Stimulated activated CD4-positive, alpha-beta T cell treated with anti-CD3 and anti-CD28 coated beads, Interleukin-1b, Interleukin-23, amount 100 ng/mL, for 1 hour (primary cell): ENCODE measurements at places on chromosomes 12 and 14.
A peak's percentile ranks its signal among the peaks of the same experiment; 100 is the strongest.

DNA sequence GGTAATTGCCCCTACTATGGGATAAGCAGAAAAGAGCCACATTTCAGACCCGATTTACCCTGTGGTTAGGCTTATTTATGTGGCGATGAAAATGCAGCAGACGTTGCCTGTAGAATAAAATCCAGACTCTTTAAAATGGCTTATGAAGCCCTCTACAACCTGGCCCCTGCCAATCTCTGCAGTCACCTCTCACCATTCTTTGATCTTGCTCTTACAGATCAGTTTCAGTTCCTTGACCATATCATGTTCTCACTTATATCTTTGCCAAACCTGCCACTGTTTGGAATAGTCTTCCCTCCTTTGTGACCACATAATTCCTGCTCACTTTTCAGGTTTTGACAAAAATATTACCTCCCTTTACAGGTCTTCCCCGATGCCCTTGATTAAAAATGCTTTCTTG lies 264.3 kb upstream of the GARIN6 start:
- DNase-seq: no peak

- no peak for DNase-seq
Observed at GRCh38 chr12:12070674-12071656, at the start of gene BCL2L14. Gene BCL2L14 (plus strand): TSS chr12:12070939. CDS start chr12:12079306, 8,367 bp downstream.

DNA sequence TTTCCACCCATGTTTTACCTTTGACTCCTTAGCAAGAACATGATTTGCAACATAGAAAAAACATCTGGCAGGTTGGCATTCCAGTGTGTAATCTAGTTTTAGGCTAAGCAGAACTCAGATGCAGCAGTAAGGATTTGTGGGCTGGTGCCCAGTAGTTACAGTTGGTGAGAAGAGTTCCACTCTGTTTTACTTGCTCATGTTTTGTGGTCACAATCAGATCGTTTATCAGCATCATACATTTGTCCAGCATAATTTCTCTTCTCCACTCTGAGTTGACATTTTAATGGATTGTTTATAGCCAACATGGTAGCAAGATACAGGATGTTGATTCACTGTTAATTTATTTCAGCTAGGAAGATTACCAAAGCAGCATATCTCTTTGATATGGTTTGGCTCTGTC lies 120.0 kb downstream of the PDE6H start:
- no peak for DNase-seq

- DNase-seq: no peak
Observed at GRCh38 chr14:32244404-32244803, 41.3 kb upstream of the RNU6-8 start.

- DNase-seq: no peak
Observed at GRCh38 chr12:49708851-49709250, 1.6 kb upstream of the FMNL3 start.

DNA sequence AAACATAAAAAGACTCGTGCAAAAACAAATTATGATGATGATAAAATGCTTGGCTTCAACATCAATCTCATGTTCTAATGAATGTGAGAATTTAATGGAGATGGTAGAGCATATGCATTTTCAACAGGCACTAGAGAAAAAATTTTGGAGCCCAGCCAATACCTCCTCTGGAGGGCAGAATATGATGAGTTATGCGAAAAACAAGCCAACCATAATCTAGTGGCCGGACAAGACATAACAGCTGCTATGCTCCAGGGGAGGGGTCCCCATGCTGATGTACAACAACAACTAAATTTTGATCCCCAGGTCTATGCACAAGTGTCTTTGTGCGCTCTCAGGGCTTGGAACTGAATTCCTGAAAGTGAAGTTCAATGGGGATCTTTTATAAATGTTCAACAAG lies 1197.5 kb downstream of the LRFN5 start:
- DNase-seq: no peak

- DNase-seq: no peak
Observed at GRCh38 chr14:89870316-89870715, 84.2 kb downstream of the EFCAB11 start.

- no peak for DNase-seq
Observed at GRCh38 chr12:1607940-1608712, 13.7 kb upstream of the FBXL14 start.

DNA sequence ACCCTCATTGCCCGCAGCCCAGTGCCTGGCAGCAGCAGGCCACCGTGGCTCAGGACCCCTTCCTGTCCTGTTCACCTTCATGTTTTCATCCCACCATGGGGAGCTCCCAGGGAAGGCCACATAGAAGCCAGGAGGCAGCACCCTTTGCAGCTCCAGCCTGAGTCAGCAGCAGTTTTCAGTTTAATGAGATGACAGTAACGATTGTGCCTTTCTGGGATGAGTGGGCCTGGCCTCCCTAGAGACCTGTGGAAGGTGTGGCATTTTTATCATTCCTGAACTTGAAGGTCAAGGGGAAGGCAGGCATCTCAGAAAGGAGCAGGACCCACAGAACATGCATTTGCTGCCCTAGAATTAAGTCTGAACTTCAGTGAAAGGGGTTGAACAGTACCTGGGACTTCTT lies 532.8 kb downstream of the FUT8 start:
- no peak for DNase-seq

GRCh38 chr14:23559010-23559925 lies 3.2 kb downstream of the THTPA start:
- DNase-seq: peak; percentile 28

GRCh38 chr12:26460361-26460760 lies 265.0 kb downstream of the SSPN start:
- no peak for DNase-seq
